ENCODE measurements at places on chromosomes 1 and 21.
A peak's percentile ranks its signal among the peaks of the same experiment; 100 is the strongest.

GRCh38 chr1:198904321-198904720 is 265.5 kb downstream of the PTPRC start:
- peak; percentile 68 for DNase-seq

- DNase-seq = no peak
These were observed 252.5 kb downstream of the SDCCAG8 start for GRCh38 chr1:243508303-243508713.

- DNase-seq = no peak
These were observed 53.2 kb downstream of the PRKCZ start for GRCh38 chr1:2103266-2103900.

GRCh38 chr1:81231729-81232038 is 569.0 kb upstream of the ADGRL2 start:
- DNase-seq = peak; percentile 35

DNA sequence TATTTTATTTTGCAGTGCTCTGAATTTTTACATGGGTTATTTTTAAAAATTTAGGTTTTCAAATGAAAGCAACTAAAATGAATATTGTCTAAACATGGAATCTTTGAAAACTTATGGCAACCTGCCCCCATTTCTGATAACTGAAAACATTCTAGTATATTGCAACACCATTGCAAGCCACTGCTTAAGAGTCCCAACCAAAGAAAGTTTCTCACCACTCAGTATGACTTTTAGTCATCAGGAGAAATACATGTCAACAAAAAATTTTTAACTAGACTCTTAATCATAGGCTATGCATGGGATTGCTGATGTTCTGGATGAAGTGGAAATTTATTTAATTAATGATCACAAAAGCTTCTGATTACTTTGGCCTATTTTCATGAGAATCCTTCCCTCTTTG is 112.1 kb downstream of the TNFSF18 start:
- DNase-seq = peak; percentile 72

- DNase-seq = peak; percentile 87
These were observed 74.6 kb downstream of the DMRTA2 start for GRCh38 chr1:50348449-50349241.

GRCh38 chr1:41371630-41372599 is 10.7 kb downstream of the FOXO6 start:
- peak; percentile 39 for DNase-seq

- DNase-seq = no peak
These were observed 5.6 kb downstream of the CLDN19 start for GRCh38 chr1:42734201-42735035.

DNA sequence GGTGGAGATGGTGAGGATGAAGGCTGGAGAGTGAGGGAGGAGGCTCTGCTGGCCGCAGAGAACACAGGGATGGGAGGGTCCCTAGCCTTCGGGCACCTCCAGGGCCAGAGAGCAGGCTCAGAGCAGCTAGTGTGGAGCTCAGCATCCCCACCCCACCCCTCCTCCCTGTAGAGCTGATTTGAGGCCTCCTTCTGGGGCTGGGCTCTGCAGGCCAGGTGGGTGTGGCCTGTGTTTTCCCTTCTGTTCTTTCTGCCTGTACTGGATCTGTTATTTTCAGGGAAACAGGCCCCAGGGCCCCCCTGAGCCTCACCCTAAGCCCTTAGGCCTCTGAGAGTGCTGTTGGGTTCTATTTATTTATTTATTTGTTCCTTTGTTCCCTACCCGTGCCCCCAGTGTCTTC is 44.8 kb downstream of the TMCC2 start:
- no peak for DNase-seq

DNA sequence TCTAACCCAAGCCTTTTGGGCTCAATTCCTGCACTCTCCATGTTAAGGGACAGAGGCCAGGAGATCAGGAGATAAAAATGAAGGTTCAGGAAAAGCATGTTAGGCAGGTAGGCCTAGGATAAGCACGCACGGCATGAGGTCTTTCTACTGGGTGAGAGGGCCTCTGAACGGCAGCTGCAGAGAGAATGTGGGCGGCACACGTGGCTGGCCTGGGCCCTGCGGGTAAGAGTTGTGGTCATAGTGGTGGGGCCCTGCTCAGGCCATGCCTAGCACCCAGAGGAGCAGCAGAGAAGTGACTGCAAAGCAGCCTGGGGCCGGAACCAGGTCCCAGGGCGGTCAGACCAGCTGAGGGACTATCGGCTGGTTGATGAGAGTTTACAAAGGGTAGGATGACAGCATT is 7.5 kb upstream of the FOXO6 start:
- DNase-seq = peak; percentile 43

GRCh38 chr21:42465008-42465802 is 30.8 kb downstream of the RSPH1 start:
- DNase-seq = no peak

- no peak for DNase-seq
These were observed 17.4 kb downstream of the BMP8A start for GRCh38 chr1:39508857-39509305.

DNA sequence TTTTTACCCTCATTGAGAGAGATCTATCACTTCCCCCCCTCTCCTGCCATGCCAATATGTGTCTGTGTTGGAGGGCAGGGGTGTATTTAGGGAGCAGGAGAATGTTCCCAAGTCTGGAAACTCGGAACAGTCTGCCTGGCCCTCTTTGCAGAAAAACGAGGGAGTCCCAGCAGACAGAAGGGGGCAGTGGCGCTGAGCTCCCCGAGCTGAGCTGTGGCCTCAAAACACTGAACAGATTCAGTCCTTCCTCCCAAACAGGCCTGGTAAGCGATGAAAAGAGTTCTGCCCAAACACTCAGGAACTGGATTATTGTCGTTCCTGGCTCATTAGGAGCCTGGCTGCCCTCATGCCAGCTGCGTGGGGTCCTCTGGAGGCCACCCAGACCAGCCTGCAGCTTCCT is 981 bp downstream of the CLDN14 start:
- no peak for DNase-seq

- no peak for DNase-seq
These were observed 161.8 kb upstream of the IRF2BP2 start for GRCh38 chr1:234771642-234772344.

GRCh38 chr1:54567961-54568360 is 19.9 kb downstream of the ACOT11 start:
- DNase-seq = peak; percentile 51

GRCh38 chr1:77388661-77389060 is 106.8 kb downstream of the AK5 start:
- no peak for DNase-seq

DNA sequence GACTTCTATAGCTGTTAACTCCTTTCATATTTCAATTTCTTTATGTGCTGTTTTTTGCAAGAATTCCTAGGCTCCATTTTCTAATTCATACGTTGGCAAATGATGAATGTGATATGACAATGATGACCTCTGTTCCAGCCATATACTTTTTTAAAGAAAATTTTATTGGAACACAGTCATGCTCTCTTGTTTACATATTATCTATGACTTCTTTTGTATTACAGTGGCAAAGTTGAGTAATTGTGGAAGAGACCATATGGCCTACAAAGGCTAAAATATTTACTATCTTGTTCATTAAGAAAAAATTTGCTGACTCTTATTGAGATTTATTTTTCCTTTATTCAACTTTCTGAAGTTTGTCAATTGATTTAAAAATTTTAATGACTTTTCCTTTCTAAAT is 7.1 kb downstream of the IFI44L start:
- DNase-seq = peak; percentile 7

GRCh38 chr1:172902861-172903381 is 147.8 kb downstream of the TNFSF18 start:
- DNase-seq = peak; percentile 88

DNA sequence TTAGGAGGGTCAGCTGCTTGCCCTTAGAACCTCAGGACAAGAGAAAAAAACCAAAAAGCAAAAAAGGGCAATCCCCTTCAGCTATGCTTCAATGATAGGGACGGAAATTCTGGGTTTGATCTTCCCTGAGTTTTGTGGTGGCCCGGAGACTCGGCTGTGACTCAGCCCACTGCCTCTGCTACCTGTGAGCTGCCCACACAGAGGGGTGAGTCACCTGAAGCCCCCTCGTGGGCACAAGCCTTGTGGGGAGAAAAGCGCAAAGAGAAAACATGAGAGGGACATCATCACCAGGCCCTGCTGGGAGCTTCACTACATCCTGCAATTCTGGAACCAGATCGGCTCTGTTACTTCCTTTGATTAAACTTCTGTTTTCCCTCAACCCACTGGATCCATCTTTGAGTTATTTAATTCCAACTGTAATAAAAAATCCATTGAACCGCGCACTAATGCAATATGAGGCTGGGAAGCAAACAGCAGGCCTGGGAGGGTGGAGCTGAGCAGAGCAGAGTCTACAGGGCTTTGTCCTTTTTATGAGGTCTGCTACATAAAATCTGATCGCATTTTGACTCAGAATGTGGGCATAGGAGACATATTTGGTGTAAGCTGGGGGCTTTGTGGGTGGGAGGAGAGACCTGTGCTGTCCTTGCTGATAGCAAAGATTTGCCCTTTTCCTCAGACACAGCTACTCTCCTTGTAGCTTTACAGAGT is 58.7 kb upstream of the STUM start:
- no peak for DNase-seq

GRCh38 chr1:241637604-241638003 is 2.6 kb downstream of the CHML start:
- no peak for DNase-seq

GRCh38 chr1:198096390-198096789 is 60.4 kb upstream of the NEK7 start:
- peak; percentile 56 for DNase-seq

DNA sequence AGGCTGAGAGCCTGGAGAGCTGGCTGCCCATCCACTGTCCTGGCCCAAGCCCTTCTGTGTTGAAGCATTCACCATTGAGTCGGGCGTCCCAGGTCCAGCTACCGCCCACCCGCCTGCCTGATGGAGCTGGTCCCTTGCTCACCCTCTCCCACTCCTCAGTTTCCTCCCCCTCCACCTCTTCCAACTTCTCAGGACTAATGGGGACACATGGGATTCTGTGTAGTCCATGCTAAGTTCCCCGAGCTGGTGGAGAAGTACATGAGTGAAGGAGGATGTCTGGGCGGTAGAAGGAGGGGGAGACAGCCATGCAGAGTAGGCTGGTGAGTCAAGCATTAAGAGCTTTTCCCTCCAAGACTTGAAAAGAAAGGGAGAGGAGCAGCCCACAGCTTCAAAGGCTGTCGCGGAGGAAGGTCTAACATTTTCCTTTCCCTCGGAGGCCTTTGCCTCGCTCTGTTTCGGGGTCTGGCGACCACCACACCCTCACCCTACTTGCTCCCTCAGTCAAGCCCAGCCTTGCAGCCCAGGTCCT is 561 bp downstream of the SLC26A9 start:
- no peak for DNase-seq

- DNase-seq = no peak
These were observed 8.7 kb upstream of the DUSP12 start for GRCh38 chr1:161740921-161741320.
